ENCODE measurements at places on chromosomes 1 and 21.

DNA sequence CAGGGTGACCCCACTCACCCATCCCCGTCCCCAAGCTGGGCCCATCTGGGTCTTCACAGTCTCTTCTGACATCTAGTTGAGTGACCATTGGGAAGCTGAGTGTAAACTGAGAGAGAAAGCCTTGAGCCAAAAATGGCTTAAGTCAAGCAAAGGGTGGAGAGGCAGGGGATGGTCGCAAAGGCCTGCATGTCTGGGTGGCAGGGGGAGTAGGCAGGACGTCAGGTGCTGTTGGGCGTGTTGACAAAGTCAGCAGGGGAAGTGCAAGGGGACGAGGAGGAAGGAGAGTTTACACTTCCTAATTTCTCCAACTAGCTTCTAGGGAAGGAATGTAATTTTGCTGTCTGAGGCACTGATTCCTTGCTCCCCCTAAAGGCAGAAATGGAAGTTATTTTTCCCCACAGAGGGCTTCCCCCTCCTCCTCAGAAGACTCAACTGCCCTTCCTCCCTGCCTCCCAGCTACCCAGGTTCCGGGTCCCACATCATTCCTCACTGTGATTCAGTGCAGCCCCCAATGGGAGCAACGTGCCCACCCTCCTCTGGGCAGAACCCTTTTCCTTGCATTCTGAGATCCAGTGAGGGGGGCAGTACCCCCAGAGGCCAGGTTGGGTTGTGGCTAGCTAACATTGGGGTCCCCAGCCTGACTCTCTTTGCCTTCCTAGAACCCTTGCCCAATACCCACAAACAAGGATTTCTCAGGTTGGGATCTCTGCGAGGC, 1.2 kb upstream of the ADORA1 start:
- no peak for DNase-seq

DNA sequence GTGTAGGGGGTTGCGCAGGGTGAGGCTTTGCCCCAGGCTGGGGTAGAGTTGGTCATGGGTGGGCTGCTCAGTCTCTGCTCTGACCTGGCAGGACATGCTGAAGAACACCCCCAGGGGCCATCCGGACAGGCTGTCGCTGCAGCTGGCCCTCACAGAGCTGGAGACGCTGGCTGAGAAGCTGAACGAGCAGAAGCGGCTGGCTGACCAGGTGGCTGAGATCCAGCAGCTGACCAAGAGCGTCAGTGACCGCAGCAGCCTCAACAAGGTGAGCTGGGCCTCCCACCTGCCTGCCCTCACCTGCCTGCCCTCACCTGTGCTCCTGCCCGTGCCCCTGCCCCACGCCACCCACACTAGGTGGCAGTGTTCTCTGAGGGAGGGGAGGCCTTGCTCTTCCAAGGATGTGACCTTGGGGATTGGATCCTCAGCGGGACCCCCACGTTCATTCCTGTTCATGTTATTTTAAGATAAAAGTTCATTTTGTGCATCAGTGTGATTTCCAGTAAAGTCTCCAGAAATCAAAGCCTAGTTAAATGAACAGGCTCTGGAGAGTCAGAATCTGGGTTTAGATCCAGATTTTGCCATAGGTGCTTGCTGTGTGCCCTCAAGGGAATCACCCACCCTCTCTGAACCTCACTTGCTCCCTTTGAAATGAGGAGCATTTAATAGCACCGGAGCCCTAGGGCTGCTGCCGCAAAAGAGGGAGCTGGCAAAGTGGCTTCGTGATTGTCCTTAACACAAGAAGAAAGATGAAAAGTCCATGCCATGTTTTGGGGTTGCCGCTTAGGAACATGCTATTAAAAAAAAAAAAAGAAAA, 87.9 kb downstream of the ARHGEF10L start:
- DNase-seq = no peak

DNA sequence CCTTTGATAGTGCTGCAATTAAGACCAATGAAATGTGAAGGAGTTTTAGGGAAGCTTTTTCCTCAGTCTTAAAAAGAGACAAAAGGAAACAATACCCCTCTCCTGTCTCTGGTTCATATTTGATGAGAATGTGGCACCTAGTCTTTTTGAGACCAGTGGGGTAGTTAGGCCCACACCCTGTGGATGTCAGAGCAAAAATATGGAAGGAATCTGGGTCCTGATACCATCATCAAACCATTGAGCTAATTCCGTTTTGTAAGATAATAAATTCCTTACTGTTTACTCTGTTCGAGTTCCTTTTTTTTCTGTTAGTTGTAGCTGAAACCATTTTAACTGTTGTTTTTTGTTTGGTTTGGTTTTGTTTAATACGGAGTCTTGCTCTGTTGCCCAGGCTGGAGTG, 33.3 kb downstream of the PTPRC start:
- no peak for DNase-seq

- DNase-seq = no peak
Measured at GRCh38 chr1:96515925-96516324, 205.7 kb upstream of the PTBP2 start.

DNA sequence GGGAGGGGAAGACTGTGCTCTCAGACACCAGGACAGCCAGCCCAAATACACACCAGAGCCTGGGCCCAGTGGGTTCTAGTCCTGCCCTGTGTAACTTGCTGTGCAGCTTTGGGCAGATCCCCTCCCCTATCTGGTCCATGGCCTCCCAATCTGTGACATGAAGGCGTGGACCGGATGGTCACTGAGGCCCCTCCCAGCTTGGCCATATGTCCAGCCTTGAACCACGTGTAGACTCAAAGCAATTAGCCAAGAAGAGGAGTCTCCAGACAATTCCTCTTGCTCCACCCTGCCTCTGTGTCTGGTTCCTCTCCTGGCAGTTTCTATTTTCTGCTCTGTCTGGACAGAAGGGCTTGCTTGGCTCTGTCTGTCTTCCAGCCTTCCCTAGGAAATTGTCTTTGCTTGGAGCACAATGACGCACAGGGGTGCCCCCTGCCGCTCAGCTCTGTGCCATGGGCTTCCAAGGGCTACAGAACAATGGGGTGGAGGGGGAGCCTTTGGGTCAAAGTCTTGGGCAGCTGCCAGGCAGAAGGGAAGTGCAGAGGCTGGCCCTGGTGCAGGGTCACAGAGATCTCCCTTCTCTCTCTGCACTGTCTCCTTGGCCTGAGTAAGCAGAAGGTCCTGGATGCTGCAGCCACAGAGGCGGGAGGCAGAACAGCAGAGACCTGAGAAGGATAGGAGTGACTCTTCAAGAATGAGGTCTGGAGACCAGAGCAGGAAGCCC, 66.1 kb downstream of the TENT5C start:
- DNase-seq = no peak

DNA sequence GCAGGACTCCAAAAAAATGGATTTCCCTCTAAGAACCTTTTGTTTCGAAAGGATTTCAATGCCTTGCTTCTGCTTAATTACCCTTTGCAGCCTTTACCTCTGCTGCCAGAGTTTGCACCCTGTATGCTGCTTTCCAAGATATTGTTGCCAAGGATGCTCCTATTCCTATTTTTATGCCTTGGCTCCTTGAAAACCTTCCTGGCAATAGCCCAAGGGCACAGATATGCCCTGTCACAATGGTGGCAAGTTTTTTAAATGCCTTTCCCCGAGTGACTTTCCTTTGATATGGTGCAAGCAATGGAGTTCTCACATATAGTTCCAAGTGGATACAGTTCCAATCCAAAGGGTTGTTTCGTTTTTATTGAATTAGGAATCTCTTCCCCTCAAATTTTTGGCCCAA, 1983.0 kb downstream of the MRPL39 start:
- no peak for DNase-seq

DNA sequence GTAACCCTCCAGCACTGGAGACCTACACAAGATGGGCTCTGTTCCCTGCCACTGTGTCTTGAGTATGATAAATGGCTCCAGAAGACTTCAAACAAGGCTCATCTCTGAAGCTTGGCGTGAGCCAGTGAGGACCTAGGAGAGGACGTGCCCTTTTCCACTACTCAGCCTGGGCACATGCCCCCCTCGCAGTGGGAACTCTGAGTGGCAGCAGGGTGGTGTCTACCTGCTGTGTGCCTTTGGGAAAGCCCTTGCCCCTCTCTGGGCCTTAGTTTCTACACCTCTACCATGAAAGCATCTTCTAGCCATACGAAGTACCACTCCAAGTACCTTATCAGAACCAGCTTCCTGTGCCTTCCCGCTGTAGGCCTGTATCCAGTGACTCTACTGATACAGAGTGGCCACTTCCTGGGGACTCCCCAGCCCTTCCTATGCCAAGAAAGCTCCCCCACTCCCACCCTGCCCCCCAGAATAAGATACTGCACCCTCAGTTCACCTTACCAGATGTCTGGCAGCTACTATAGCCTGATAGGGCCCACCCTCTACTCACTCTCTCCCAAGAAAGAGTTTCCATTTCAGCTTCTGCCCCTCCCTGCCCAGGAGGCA, 3.1 kb upstream of the MOB3C start:
- no peak for DNase-seq

DNA sequence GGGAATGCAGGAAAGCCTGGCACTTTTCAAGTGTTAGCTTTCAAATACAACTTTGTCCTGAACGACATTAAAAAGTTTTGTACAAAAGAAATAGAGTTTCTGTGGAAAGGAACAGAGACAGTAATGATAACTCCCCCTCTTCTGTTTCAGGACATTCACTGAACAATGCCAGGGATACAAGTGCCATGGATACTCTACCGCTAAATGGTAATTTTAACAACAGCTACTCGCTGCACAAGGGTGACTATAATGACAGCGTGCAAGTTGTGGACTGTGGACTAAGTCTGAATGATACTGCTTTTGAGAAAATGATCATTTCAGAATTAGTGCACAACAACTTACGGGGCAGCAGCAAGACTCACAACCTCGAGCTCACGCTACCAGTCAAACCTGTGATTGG, 189.5 kb downstream of the ADGRL2 start:
- no peak for DNase-seq

GRCh38 chr21:10521091-10521598, at the start of gene TPTE:
TPTE (plus strand) TSS chr21:10521583; CDS start chr21:10538724, 17,141 bp downstream.
- no peak for DNase-seq

GRCh38 chr21:26977746-26978145, 10.9 kb upstream of the ADAMTS5 start:
- DNase-seq = no peak

GRCh38 chr1:208271236-208271635, 27.1 kb upstream of the PLXNA2 start:
- no peak for DNase-seq

- DNase-seq = no peak
Measured at GRCh38 chr1:93123201-93123783, 44.2 kb downstream of the MTF2 start.

- DNase-seq = no peak
Measured at GRCh38 chr1:9615316-9616063, 26.8 kb downstream of the TMEM201 start.

GRCh38 chr1:186654741-186655140, 25.5 kb downstream of the PTGS2 start:
- no peak for DNase-seq

DNA sequence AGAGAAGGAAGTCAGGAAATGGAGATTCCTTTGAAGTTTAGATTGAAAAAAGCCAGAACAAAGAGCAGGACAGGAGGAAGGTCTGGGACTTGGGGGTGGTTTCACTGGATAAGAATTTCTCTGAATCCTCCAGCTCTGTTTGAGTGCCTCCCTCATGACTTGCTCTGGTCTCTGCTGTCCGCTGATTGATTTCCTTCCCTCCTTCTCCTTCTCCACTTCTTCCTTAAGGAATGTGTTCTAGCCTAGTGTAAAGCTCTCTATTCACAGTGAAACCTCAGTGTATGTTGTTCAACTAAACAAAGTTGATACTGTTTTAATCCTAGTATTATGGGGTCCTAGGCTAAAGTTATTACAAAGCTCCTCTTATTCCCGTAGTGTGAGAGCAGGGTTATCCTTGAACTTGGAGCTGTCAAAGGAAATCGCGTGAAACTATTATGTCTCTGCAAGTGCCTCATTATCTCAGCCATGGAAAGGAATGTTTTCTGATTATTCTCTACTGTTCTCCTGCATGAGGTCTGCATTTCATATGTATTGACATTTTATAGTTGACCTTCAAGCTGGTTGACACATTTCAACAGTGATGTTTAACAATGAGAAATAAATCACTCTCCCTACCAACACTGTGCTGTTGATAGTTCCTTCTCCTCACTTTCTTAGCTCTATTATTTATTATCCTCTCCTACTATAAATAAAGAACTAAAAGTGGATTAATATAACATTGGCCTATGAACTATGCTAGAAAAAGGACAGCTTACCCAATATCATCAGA, 82.7 kb upstream of the KCTD3 start:
- DNase-seq = no peak

- no peak for DNase-seq
Measured at GRCh38 chr1:107514841-107515240, 374.0 kb downstream of the NTNG1 start.

DNA sequence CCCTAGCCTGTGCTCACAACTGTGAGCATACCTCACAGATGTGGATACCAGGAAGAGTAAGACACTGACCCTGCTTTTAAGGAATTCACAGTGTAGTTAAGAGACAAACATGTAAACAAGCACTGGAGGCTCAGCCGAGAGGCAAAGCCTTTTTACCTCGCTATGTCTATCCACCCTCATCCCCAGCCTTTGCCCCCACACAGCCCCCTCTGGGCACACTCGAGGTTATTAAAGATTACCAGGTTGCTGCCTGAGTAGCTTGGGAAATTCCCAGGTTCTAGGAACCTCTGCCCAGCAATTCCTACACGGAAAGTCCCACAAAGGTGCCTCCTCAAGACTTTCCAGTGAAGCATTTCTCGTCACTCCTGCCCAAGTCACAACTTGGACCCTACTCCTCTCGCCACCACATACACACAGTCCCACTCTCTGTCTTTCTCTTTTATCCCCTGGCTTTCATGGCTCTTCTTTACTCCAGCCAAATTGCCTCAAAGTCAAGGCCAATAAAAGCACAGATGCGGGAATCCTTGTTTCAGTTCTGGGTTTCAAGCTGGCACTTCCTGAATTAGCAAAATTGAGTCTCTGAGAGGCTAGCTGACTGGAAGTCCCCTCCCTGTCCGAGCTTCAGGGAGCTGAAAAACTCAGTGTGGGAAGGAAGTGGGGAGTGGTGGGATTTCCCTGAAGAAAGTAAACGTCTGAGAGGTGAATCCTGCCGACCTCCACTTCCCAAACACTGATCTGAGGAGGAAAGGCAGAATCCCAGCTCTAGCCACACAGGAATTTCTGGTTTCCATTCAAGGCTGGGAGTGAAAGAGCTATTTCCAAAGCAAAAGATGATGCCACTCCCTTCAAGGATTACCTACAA, 7.6 kb downstream of the DENND2D start:
- no peak for DNase-seq

All from stimulated activated CD8-positive, alpha-beta memory T cell treated with anti-CD3 and anti-CD28 coated beads, Interleukin-4, amount 100 ng/mL, for 1 hour (primary cell).